CD8-positive, alpha-beta memory T cell (primary cell): ENCODE measurements at places on chromosomes 5 and 9.

DNA sequence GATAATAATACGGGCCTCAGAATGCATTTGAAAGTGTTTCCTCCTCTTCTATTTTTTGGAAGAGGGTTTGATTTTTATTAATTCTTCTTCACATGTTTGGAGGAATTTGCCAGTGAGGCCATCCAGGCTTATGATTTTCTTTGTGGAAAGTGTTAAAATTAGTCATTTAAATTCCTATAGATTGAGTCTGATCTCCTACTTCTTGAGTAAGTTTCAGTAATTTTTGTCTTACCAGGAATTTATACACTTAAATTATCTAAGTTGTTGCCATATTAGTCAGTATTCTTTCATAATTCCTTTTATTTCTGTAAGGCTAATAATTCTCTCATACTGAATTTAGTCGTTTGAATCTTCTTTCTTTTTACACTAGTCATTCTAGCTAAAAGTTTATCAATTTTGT is 25.2 kb upstream of the HAPLN1 start:
- DNase-seq, result no peak

- DNase-seq, result no peak
Observed at GRCh38 chr9:77433675-77434445, 214.3 kb downstream of the GNA14 start.

DNA sequence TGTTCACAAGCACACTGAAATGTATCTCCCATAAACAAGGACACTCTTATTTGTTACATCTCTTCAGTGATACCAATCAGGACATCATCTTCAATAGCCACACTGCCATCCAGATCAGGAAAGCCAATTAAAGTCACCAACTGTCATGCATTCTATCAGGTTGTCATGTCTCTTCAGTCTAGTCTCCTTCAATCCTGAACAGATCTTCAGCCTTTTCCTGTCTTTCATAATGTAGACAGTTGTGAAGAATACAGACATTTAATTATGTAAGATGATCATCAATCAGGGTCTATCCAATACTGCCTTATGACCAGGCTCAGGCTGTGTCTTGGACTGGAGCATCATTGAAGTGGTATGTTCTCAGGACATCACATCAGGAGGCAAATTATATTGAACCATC is 419.8 kb upstream of the SMC2 start:
- DNase-seq, result no peak

DNA sequence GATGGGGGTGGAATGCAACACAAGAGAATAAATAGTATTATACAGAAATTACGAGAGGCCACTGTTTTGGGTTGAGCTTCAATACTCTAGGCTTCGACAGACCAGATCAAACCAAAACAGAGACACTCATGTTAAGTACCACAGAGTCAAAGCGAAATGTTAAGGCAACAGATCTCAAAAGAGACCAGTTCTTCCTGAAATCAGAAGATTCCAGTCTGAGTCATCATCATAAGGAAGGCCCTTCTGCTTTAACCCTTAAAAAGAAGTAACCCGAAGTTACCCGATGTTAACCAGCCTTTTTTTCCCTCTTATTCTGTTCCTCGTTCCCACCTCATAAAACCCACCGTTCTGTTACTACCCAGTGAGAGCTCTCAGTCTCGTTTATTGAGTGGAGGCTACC is 75.9 kb downstream of the SFXN1 start:
- no peak for DNase-seq

GRCh38 chr5:107593009-107593408 is 77.7 kb downstream of the EFNA5 start:
- DNase-seq, result no peak

GRCh38 chr5:64742821-64743220 is 25.7 kb downstream of the SREK1IP1 start:
- no peak for DNase-seq

DNA sequence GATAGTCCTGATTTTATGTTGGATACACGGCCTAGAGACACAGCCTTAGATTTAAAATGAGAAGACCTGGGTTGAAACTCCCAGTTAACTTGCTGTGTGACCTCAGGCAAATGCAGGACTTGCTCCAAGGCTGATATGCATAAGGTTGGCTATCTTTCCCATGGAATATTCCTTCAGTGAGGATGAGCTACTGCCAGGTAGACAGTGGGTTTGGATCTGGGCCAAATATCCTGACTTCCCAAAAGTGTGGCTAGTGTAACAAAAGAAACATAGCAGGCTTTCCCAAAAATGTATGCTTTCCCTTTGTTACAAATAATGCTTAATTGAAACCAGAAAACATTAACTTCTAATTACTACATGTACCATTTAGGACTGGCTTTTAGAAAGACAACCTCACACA is 697 bp upstream of the XPA start:
- DNase-seq, result no peak

- no peak for DNase-seq
Observed at GRCh38 chr5:150080696-150081435, 5.5 kb downstream of the CSF1R start.

DNA sequence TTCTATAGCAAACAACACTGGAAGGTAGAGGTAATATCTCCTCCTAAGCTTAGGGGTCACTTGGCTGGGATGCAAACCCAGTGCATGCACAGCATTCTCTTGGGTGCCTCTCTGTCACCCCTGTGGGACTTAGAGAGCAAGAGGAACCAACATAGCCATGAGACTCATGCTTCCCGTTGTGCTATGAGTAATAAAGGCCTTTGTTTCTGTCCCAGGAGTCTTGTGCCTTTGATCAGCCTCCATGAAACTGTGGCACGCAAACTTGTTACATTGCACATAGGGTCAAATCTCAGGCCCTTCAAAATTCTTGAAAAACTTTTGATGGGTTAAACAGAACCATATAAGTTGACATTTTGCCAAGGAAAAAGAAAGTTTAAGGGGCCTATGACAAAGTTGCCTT is 272.8 kb downstream of the TAF11L14 start:
- no peak for DNase-seq

DNA sequence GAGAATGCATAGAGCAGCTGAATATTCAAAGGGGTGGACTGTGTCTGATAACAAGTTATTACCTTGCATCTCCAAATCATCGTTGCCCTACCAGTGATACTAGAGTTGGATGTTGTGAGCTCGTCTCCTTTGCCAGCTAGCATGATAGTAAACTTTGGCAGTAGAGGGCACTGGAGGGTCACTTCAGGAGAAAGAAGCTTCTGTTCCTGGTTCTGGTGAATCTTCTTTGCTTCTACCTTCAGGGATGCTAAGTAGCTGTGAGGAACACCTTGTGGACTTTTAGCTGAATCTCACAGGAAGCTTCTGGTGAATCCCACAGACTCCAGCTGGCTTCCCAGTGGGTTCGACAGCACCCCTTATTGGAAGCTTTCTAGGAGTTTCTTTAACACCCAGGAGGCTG is 626.6 kb upstream of the SGCD start:
- DNase-seq, result peak; percentile 2

DNA sequence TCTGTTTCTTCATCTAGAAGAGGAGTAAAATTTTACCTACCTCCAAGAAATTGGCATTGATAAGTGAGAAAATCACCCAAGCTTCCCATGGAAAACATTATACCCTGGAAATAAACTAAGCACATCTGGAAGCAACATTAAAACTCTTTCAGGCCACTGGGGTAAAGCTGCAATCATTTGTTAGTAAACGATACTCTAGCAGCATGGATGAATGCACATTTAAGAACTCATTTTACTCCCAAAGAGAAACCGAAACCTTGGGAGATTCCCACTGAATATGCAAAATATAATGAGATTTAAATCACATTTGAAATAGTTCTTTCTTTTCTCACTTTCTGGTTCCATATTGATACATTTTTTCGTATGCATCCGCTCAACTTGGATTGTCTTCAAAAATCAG is 467.5 kb downstream of the EFNA5 start:
- DNase-seq, result no peak

GRCh38 chr5:38783011-38783561 is 62.7 kb upstream of the OSMR start:
- no peak for DNase-seq

DNA sequence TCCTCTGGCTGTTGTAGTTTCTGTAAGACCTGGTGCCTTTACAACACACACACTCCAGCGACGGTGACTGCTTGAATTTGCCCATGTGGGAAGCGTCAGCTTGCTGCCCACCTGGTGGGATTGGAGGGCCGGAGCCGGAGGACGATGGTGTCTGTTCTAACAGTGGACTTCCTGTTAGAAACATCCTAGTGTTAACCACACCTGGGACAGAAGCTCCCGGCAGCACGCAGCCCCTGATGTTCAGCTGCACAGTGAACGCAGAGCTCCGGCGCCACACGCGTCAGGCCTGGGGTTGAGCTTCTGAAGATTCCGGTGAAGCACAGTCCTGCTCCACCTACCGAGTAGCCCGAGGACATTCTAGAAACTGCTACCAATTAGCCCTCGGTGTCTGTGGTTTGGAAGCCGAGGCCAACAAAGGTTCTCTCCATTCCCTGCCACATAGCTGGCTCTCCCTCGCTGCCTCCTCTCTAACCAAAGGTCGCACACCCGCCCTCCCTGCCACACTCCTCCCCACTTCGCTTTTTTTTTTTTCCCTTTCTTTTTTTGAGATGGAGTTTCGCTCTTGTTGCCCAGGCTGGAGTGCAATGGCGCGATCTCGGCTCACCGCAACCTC is 14.4 kb downstream of the PMPCA start:
- no peak for DNase-seq

- DNase-seq, result no peak
Observed at GRCh38 chr5:168318240-168318639, 26.8 kb downstream of the WWC1 start.

- no peak for DNase-seq
Observed at GRCh38 chr9:16794871-16795639, 75.4 kb downstream of the BNC2 start.

GRCh38 chr5:159901772-159902171 is 14.5 kb upstream of the ADRA1B start:
- no peak for DNase-seq

DNA sequence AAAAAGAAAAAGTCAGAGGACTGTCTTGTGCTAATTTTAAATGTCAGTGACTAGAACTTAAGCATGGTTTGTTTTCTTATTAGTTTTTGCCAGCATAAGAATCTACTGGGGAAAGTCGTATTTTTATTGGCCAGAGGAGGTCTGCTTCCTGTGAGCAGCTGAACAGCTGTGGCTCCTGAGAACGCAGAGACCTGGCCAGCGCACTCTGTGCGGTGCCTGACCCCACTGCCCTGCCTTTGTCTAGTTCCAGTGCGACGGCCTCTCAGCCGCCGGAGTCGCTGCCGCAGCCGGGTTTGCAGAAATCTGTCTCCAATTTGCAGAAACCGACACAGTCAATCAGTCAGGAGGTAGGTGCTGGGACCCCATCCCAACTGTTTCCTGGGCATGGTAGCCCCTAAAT is 42.5 kb downstream of the PRRC2B start:
- no peak for DNase-seq

GRCh38 chr5:78507531-78507930 is 141.0 kb downstream of the LHFPL2 start:
- DNase-seq, result no peak

DNA sequence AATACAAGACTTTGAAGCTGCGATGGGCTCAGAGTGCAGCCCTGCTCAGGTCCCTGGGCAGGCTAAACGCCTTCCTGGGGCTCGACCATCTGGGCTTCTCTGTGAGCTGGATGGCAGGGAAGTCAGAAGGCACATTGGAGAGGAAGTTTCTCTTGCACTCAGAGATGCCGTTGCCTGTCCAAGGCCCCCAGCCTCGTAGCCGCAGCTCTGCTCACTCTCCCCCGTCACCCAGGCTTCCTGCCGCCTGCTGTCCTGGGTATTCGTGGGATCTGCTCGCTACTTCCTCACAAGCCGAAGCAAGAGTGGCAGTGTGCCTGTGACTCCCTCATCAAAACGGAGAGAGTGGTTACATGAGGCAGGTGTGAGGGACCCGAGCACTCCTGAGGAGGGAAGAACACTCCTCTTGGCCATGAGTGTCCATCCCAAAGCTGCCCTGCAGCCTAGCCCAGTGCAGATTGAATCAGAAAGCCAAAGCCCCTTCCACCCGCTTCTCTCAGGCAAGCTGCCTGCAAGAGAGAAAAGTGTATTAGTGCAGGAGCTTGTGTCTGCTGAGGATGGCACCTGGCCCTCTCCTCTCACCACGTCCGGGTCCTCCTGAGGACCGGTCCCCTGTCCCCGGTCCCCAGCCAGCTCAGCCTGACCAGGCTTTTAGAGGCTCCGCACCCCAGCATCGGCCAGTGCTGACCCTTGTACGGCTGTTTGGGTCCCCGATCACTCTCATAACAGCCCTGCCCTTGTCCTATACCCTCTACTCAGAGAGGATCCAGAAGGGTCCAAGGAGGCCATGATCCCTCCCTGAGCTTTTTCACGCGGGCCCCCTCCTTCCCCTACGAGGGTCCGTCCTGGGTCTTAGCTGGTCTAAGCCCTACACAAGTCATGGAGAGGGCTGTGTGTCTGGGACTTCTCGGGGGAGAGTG is 7.3 kb downstream of the FCN2 start:
- DNase-seq, result no peak

GRCh38 chr5:164145458-164145857 is 640.0 kb downstream of the MAT2B start:
- no peak for DNase-seq

DNA sequence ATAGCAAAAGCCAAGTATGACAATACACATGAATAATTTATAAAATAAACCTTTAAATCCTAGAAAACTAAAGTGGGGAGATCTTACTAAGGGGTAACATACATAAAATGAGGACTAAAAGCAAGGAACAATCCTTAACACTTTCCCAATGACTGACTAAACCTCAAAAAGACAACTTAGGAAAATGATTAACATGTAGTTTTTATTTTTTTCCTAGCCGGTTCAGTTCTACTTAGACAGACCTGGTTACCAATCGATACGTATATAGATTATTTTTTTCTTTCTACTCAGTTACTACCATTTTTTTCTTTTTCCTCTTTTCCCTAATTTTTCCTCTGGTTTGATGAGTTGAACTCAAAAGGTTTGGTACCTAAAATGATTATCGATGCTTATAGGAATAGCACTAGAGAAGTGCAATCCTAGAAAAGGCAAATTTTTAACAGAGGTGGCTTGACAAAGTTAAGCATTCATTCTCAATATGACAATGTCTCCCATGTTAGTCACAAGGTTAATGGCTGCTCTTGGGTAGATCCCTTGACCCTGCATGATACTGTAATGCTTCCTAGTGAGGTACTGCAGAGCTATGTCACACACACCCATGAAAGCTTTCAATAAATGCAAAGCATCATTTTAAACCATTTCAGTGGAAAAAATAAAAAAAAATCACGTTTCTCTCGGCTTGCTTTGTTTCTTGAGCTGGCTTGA is 41.5 kb downstream of the FBXO4 start:
- DNase-seq, result no peak

DNA sequence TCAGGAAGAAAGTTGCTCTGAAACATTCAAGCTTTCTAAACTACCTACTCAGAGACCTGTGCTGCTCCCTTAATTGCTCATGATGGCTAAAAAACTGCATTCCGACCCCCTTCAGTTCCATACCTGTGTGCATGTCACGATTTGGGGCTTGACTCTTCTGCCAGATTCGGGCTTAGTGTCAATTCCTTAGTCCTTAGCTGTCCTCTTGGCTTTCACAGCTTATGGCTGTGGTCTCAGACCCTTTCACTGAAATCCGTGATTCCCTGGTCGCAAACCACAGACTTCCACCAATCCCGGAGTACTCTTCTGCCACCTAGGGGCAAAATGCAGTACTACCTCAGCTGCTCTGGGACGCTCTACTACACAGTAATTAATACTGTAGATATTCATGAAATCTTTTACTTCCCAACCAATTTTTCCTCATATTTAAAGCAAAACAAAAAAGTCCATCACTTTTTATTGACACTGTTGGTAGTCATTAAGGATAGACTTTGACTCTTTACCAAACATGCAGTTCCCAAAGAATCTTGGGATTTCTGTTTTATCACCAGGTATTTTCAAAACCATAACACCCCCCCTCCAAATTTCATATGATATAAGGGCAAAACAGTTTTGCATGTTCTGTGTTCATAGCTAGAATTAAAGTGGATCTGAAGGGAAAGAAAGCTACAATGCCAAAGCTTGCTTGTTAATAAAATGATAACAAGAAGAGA is 617.4 kb downstream of the SLCO4C1 start:
- DNase-seq, result no peak
